Dorsolateral prefrontal cortex (tissue), 122 donors: ENCODE measurements at places on chromosomes 3 and 15. TPM values are rescaled to one million over a fixed set of nuclear protein-coding genes. Genes with fewer than 3 reads are reported as not detected.

Gene SEMA3G
- 4.3 TPM for total RNA-seq

Gene RIOX2
- total RNA-seq: 30.2 TPM

Gene C3orf22
- not detected for total RNA-seq

Gene LDHAL6B
- not detected for total RNA-seq

Gene KBTBD13
- total RNA-seq: not detected

Gene TM4SF4
- not detected for total RNA-seq

Gene CCDC39
- total RNA-seq: 1.6 TPM

Gene GATA2
- total RNA-seq: 7.1 TPM

Gene ITIH1
- total RNA-seq: not detected

Gene HDDC3
- 19.7 TPM for total RNA-seq

Gene TOPAZ1
- total RNA-seq: 0.07 TPM

Gene LIPC
- total RNA-seq: 1.9 TPM

Gene TRIM42
- not detected for total RNA-seq

Gene ANKRD63
- total RNA-seq: 1.3 TPM

Gene SEMA5B
- total RNA-seq: 11.1 TPM

Gene SLC28A1
- total RNA-seq: not detected

Gene TICRR
- total RNA-seq: 0.18 TPM

Gene PIGZ
- 19.5 TPM for total RNA-seq

Gene LRRN1
- total RNA-seq: 21.7 TPM

Gene C3orf33
- total RNA-seq: 6.9 TPM

Gene XCR1
- total RNA-seq: not detected

Gene CCR8
- not detected for total RNA-seq

Gene FAM174B
- 34.7 TPM for total RNA-seq
